ENCODE measurements at places on chromosomes 5 and 9.

- DNase-seq: peak; percentile 85
These were observed 440 bp downstream of the ANXA2R start for GRCh38 chr5:43039471-43040286.

DNA sequence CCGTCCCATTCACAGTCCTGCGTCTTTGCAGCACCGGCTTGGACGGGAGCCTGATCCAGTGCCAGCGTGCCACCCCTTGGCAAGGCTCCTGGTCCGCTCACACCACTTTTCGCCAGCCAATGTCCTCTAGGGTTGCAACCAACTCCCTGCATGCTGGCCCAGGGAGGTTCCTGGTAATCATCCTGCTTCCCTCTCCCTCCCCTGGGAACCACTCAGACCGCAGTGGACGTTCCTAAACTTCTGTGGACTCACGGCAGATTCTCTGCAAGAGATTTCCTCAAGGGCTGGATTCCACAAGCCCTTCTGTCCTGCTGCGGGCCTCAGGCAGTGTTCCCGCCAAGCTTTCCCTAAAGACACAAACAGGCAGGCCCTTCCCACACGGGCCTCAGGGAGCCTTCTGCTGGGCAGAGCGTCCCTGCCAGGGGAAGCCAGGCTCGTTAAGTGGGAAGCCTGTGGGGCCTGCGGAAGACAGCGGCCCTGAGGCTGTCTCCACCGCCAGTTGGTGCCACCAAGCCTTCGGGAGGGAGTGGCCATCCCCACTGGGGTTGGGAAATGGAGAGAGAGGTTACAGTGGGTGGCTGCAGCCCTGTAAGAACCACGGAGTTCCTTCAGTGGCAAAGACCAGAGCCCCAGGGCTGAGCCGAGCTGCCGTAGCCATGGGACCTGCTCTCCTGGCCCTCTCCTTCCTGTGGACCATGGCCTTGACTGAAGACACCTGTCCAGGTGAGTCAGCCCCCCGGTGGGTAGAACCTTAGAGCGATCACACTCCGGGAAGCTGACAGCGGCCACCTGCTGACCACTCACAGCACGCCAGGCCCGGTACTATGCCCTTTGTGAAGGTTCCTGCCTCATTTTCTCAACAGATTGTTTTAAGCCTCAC, 16.4 kb upstream of the FCN2 start:
- no peak for DNase-seq

DNA sequence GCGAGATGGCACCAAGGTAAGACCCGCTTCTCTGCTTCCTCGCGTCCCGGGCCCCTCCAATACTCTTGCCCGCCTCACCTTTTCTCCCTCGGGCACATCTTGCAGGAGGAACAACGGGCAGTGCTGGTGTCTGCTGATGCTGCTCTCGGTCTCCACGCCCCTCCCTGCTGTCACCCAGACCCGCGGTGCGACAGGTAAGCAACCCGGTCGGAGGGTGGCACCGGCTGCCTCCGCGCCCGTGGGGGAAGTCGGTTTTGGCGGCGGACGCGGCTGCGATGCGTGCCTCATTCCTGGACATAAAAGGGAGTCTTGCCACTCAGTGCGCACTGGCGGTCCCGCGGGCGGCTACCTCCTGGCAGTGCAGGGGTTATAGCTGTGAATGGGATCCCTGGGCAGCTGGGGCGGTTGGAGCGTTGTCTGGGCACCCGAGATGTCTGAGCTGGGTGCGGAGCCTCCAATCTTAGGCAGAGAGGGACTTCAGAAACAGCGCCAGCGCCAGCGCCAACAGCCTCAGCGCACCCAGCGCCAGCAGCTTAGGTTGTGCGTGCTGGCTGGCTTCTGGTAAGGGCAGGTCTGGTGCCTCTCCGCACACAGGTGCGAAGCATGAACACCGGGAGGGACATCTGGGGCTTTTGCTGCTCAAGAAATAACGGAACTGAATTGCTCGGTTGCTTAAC, 488 bp downstream of the COL15A1 start:
- no peak for DNase-seq

GRCh38 chr5:14155075-14155474, 11.9 kb downstream of the TRIO start:
- no peak for DNase-seq

- no peak for DNase-seq
These were observed 766.8 kb downstream of the TLE1 start for GRCh38 chr9:80922544-80922943.

DNA sequence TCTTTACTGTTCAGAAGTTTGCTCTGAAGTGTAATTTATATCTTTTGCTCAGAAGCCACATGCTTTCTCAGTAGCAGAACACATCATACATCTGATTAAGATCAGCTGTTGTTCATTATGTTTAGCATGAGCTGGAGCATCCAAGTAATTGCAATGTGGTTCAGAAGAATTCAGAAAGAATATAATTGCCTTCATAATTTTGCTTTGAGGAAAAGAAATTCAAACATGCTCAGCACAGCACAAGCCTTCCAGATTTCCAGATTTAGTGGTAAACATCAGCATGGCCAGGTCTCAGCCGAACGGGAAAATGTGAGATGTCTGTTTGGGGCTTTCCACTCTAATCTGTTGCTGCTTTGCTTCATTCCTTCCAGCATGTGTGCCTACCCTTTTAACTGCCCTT, 65.9 kb downstream of the ITGA1 start:
- no peak for DNase-seq

GRCh38 chr5:135243556-135244285, 155.3 kb downstream of the MACROH2A1 start:
- peak; percentile 12 for DNase-seq

- no peak for DNase-seq
These were observed 89.4 kb downstream of the KCTD16 start for GRCh38 chr5:144260121-144260520.

DNA sequence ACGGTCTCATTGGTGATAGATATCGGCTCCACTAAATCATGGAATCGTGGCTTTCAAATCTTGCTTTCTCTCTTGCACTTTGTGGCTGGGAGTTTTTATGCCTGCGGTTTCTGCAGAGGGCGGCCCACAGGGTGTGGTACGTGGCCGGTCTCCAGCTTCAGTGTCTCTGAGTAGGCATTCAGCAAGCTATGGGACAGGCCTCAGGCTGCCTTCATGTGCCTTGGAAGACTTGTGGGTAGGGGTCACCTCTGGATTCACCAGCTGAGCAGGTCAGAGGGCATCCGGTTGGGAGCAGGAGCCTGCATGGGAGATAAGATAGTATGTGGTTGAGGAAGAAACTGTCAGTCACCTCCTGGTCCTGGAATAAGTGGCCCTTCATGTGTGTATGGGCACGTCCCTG, 47.7 kb downstream of the AMBP start:
- DNase-seq: no peak
